ENCODE measurements at places on chromosomes 6 and 20. TPM values are rescaled to one million over a fixed set of nuclear protein-coding genes. Genes with fewer than 3 reads are reported as not detected.

The TMEM74B gene
- total RNA-seq, result 10.9 TPM

The DAAM2 gene
- 3.1 TPM for total RNA-seq

The RSPH3 gene
- total RNA-seq, result 3.2 TPM

GRCh38 chr6:26105842-26106241, 18.6 kb downstream of the HFE start:
- DNase-seq, result no peak

DNA sequence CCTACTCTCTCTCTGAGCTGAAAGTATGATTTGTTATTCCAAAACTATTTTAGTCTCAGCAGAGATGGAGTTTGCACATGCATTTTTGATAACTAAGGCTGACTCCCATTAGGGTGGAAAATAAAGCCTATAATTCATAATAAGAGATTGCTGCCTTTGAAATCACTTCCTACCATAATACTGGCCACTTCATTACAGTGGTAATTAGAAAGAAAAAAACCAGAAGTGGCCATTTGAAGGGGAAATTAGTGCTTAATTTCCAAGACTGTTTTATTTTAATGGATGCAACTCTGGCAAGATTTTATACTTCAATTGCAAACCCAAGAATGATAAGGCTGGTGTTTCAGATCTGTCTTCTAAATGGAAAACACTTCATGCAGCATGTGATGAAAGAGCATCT, 43.4 kb downstream of the SLC35B3 start:
- no peak for DNase-seq

DNA sequence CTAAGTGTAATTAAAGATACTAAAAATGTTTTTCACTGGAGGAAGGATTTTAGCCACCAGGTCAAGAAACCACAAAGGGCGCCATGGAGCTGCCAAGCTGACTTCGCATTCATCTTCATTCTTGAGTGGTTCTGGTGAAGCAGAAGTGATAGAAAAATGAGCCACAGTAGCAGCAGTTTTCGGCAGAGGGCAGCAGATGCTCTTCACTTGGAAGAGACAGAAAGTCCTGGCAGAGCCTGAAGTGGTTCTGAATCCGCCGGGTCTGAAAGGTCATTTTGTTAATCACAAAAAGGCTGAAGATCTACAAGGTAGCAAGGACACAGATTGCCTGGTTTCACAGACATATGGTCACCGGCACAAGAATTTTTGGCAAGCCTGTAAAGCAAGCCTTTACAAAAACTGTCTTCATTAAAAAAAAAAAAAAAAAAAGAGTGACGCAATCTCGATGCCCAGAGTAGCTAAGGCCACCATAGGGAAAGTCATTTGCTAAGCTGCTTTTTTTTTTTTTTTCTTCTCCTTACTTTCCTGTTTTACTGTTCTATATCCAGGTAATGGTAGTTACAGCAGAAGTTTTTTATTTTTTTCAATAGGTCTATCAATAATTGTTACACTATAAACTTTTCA, 345.1 kb upstream of the AGPAT4 start:
- peak; percentile 54 for DNase-seq

DNA sequence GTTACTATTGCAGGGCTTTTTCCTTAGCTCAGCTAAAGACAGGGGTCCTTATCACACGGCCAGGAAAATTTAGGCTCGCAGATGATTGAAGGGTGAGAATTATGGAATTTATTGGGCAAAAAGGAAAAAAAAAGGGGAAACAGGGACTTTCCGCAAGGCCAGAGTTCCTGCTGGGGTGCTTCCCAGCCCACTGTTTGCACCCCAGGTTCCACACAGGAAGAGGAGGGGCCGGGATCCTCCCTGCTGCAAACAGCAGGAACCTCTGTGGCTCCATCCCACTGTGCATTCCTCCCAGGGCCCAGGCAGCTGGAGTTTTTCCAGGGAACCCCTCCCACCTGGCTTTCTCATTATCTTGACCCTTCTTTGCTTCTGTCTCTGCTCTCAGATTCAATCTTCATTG, 35.9 kb upstream of the IL20RA start:
- DNase-seq, result no peak

All from WTC11 (cell line).